Lung (tissue), 17 donors: ENCODE measurements at places on chromosomes 2 and 18. TPM values are rescaled to one million over a fixed set of nuclear protein-coding genes. Genes with fewer than 3 reads are reported as not detected.

DNA sequence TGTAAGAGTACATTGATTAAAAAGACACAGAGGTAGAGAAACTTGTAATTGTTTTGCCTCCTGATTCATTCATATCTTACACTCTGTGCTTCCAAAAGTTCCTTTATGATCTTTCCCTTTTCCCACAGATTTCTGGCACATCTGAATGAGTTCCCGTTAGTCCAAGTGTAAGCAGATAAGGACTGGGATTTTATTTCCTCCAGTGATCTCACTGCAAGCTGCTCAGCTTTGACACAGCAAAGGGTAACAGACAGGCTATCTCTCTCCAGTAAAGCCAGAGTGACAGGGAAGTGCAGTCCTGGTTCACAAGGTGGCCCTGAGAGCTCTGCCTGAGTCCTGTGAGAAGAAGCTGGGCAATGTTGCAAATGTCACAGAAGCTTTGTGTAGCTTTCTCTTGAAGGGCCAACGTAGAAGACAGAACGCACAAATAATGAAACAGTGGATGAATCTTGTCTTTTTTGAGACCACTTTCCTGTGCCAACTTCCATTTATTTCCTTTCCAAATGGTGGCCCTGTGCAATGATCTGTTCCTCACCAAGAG is 32.5 kb upstream of the KCNE4 start:
- H3K27ac ChIP-seq = no peak overlapping the region
- H3K27me3 ChIP-seq = no peaks in the 10 kb centered on the region
- H3K4me1 ChIP-seq = no peaks in the 10 kb centered on the region

GRCh38 chr2:145503511-145503910 is 983.6 kb upstream of the ZEB2 start:
- no peak overlapping the region for H3K27ac ChIP-seq
- no peak for DNase-seq
- H3K4me3 ChIP-seq = no peak overlapping the region
- no peaks in the 10 kb centered on the region for H3K27me3 ChIP-seq

- peaks cover 1% of the 10 kb centered on the region for H3K4me1 ChIP-seq
- H3K4me3 ChIP-seq = no peak overlapping the region
- DNase-seq = no peak
- H3K36me3 ChIP-seq = no peaks in the 10 kb centered on the region
- H3K27ac ChIP-seq = no peak overlapping the region
Measured at GRCh38 chr2:39625193-39625926, 40.4 kb upstream of the TMEM178A start.

Gene CRYBA2
- total RNA-seq = not detected

DNA sequence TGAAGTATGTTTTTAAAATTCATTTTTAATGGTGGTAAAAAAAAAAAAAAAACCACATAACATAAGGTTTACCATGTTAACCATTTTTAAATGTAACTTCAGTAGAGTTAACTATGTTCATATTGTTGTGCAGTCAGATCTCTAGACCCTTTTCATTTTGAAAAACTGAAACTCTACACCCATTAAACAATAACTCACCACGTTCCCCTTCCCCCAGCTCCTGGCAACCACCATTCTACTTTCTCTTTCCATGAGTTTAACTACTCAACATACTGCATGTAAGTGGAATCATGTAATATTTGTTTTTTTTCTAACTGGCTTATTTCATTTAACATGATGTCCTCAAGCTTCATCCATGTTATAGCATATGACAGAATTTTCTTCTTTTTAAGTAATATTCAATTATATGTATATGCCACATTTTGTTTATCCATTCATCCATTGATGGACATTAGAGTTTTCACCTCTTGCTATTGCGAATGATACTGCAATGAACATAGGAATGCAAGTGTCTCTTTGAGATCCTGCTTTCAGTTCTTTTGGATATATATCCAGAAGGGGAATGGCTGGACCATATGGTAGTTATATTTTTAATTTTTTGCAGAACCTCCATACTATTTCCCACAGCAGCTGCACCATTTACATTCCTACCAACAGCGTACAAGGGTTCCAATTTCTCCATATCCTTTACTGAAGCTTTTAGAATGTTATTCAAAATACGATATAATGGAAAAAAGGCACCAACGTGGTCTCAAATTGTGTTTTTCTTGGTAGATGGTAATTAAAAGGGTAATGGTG is 91.0 kb downstream of the SPTBN1 start:
- peaks cover 4% of the 10 kb centered on the region for H3K36me3 ChIP-seq
- no peak overlapping the region for H3K4me3 ChIP-seq
- H3K27me3 ChIP-seq = no peaks in the 10 kb centered on the region

Gene C2orf80
- 0.25 TPM for total RNA-seq

DNA sequence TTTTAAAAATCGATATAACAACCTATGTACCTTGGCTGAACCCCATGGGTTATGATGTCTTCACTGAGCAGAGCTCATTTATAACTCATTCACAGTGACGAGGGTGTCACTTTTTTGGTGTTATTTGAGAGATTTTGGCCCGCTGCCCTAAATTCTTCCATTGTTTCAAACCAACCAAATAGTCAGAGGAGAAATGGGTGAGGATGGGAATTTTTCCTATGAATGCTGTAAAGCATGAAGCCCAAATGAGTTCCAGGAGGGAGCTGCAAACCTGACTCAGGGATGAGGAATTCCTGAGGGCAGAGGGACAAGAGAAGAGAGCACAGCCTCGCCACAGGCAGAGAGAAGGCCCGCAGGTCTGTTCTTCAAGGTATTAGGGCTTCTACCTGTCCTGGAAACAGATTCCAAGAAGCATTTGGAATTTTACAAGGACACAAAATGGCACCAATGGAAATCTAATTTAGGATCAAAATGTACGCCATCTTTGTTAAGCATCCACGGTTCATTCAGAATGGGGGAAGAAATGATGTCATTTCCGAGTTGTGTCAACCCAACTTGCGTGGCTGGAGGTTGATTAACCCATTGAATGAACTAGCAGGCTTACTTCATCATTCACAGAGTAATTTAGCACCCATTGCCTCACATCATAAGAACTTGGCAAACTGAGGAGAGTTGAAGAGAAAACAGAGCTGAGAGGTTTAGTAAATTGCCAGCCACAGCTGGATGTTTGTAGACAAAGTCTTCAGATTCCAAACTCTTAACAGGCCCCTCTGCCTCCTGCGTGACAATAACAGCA is 133.5 kb downstream of the LAMA3 start:
- no peaks in the 10 kb centered on the region for H3K36me3 ChIP-seq
- H3K4me1 ChIP-seq = no peaks in the 10 kb centered on the region
- no peak overlapping the region for H3K4me3 ChIP-seq
- DNase-seq = no peak
- H3K27me3 ChIP-seq = no peaks in the 10 kb centered on the region

- H3K27me3 ChIP-seq = no peaks in the 10 kb centered on the region
- DNase-seq = no peak
- H3K4me1 ChIP-seq = no peaks in the 10 kb centered on the region
- H3K27ac ChIP-seq = peak overlapping the region; percentile 86
- H3K4me3 ChIP-seq = no peak overlapping the region
Measured at GRCh38 chr2:174004905-174005605, 39.9 kb upstream of the SP3 start.

DNA sequence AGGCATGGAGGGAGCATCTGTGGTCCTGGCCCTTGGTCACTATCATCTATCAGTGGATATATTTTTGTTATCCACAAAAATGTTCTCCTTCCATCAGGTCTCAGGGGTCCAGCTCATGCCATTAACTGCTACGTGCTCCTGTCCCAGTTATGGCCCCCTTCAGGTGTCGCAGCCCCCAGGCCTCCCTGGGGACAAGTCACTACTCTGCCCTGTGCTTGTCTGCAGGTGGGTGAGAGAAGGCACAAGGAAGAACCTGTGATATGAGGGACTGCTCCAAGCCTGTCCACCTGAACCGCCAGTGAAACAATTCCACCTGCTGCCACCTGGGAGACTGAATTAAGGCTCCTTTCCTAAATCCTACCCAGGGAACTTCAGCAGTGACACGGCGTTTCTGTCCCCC is 229.6 kb upstream of the ID2 start:
- DNase-seq = no peak
- peaks cover under 1% of the 10 kb centered on the region for H3K27me3 ChIP-seq
- peaks cover 9% of the 10 kb centered on the region for H3K4me1 ChIP-seq
- H3K36me3 ChIP-seq = no peaks in the 10 kb centered on the region
- H3K4me3 ChIP-seq = no peak overlapping the region
- no peak overlapping the region for H3K27ac ChIP-seq

DNA sequence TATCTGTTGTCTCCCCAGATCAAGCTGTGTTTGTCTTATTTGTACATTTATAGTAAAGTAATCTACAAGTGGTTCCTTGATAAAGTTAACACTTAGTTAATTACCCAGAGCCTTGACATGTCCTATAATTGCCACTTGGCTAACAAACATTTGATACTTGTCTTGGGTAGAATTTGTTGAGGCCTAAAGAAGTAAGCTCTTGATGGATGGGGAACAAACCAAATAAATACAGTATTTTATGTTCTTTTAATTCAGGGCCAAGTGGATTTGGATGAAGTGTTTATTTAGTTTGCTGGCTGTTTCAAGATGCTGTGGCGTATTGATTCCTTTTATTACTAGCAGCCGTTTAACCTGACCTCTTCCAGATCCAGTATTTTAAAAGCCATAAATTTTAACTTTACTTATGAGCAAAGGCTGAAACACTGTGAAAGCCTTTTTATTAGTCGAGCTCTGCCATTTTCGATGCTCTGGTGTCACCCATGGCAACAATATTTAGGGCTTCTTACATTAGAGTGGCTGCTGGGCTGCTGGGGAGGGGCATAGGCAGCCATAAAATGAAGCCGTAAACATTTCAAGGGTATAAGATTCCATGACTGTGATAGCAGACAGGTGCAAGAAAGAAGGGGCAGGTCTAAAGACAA is 401.6 kb upstream of the NRP2 start:
- H3K27me3 ChIP-seq = no peaks in the 10 kb centered on the region
- DNase-seq = peak; percentile 41
- no peak overlapping the region for H3K4me3 ChIP-seq
- peaks cover 23% of the 10 kb centered on the region for H3K4me1 ChIP-seq

- no peak overlapping the region for H3K27ac ChIP-seq
- H3K27me3 ChIP-seq = no peaks in the 10 kb centered on the region
- H3K36me3 ChIP-seq = no peaks in the 10 kb centered on the region
- H3K4me1 ChIP-seq = no peaks in the 10 kb centered on the region
- DNase-seq = no peak
Measured at GRCh38 chr2:62895632-62896009, 155.0 kb upstream of the OTX1 start.

Gene STPG4
- 1.0 TPM for total RNA-seq

Gene CYP27C1
- total RNA-seq = 0.06 TPM

Gene DSC2
- total RNA-seq = 13.5 TPM

Gene TSPYL6
- 0.20 TPM for total RNA-seq

Gene ZNF396
- 6.7 TPM for total RNA-seq

- DNase-seq = no peak
- no peaks in the 10 kb centered on the region for H3K27me3 ChIP-seq
- no peak overlapping the region for H3K4me3 ChIP-seq
Measured at GRCh38 chr2:189234991-189235390, 55.4 kb upstream of the COL5A2 start.

- no peaks in the 10 kb centered on the region for H3K36me3 ChIP-seq
- DNase-seq = no peak
- no peaks in the 10 kb centered on the region for H3K27me3 ChIP-seq
- no peak overlapping the region for H3K27ac ChIP-seq
- no peak overlapping the region for H3K4me3 ChIP-seq
Measured at GRCh38 chr2:161798027-161798426, 173.8 kb downstream of the SLC4A10 start.

DNA sequence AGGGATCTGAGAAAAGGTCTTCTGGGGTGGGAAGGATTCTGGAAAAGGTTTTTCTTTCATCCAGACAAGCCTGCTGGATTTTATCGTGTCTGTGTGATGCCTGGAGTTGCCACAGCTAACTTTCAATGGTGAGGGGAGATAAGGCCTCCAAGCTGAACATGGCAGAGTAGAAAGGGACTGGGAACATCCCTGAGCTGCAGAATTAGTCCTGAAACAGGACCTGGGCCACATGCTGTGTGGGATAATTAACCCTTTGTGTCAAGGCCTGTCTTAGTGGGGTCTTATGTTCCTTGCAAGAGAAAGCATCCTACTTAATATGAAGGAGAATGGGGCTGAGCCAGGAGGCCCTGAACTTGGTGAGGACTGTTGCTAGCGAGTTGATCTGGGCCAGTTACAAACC is 66.4 kb downstream of the VSNL1 start:
- no peaks in the 10 kb centered on the region for H3K27me3 ChIP-seq
- no peaks in the 10 kb centered on the region for H3K36me3 ChIP-seq
- no peak for DNase-seq
- H3K4me1 ChIP-seq = peaks cover 11% of the 10 kb centered on the region
- no peak overlapping the region for H3K27ac ChIP-seq

DNA sequence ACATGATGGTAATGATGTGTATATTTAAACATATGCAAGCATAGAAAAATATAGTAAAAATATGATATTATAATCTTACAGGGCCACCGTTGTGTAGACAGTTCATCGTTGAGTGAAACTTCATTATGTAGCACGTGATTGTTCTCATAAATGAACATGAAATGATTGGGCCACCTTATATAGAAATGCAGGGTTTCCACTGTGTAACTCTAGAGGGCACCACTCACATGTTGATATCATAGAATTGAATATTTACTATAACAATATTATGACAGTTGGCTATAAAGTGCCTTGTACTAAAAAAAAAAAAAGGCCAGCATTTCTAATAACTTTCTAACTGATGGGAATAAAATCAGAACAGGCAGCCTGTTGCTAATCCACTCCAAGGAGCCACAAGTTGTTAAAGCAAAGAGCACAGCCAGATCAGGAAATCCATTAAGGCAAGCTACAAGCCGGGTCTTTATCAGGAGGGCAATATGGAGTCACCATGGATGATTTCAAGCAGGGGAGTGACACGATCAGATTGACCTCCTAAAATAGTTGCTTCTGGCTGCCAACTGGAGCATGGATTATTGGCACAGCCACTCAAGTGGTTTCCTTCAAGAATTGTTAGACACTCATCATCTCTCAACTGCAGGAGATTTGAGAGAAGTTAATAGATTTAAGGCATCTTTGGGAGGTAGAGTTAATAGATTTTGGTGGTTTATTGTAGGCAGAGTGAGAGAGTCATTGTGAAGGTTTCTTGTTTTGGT is 16.7 kb downstream of the IL1F10 start:
- no peaks in the 10 kb centered on the region for H3K27me3 ChIP-seq
- no peaks in the 10 kb centered on the region for H3K36me3 ChIP-seq

Gene CDH7
- 0.40 TPM for total RNA-seq

- DNase-seq = no peak
- H3K36me3 ChIP-seq = no peaks in the 10 kb centered on the region
- H3K4me1 ChIP-seq = peaks cover 19% of the 10 kb centered on the region
- no peaks in the 10 kb centered on the region for H3K27me3 ChIP-seq
Measured at GRCh38 chr2:62461707-62462106, 44.3 kb downstream of the TMEM17 start.

GRCh38 chr18:3409811-3410210 is 40.2 kb upstream of the TGIF1 start:
- no peak overlapping the region for H3K4me3 ChIP-seq
- DNase-seq = no peak
- no peaks in the 10 kb centered on the region for H3K27me3 ChIP-seq
- H3K27ac ChIP-seq = no peak overlapping the region
- H3K4me1 ChIP-seq = peaks cover 7% of the 10 kb centered on the region

GRCh38 chr2:241519669-241520068 is 11.3 kb upstream of the STK25 start:
- DNase-seq = no peak
- no peaks in the 10 kb centered on the region for H3K27me3 ChIP-seq
- H3K36me3 ChIP-seq = peaks cover 2% of the 10 kb centered on the region

- no peak for DNase-seq
- no peak overlapping the region for H3K27ac ChIP-seq
- no peaks in the 10 kb centered on the region for H3K4me1 ChIP-seq
Measured at GRCh38 chr2:150376553-150377335, 110.7 kb downstream of the RND3 start.

GRCh38 chr2:148926291-148926961 is 51.4 kb downstream of the KIF5C start:
- no peak overlapping the region for H3K27ac ChIP-seq
- H3K36me3 ChIP-seq = no peaks in the 10 kb centered on the region
- no peaks in the 10 kb centered on the region for H3K27me3 ChIP-seq
- DNase-seq = peak; percentile 59

Gene SLC4A5
- total RNA-seq = 5.2 TPM
